Peyer's patch (tissue), 4 donors: ENCODE measurements at places on chromosomes 13 and 19. TPM values are rescaled to one million over a fixed set of nuclear protein-coding genes. Genes with fewer than 3 reads are reported as not detected.
A peak's percentile ranks its signal among the peaks of the same experiment; 100 is the strongest.

The MYO1F gene
- total RNA-seq = 16.6 TPM

The CDK8 gene
- 16.8 TPM for total RNA-seq

DNA sequence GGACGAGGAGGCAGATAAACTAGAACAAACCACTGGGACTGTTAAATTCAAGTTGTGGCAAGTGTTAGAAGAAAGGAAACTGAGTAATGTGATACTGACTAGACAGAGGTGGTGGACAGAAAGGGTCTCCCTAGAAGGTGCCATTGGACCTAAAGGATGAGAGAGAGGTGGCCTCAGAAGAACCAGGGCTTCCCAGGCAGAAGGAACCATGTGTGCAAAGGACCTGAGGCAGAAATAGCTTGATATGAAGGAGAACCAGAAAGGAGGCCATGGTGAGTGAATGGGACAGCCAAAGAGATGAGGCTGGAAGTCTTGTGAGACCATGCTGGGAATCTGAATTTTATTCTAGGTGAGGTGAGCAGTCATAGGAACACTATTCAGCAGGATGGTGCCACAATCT, 2.8 kb upstream of the SYDE1 start:
- no peaks in the 10 kb centered on the region for H3K27me3 ChIP-seq
- no peaks in the 10 kb centered on the region for H3K4me1 ChIP-seq
- DNase-seq = no peak
- H3K27ac ChIP-seq = no peak overlapping the region

GRCh38 chr13:79241697-79242096, 164.4 kb downstream of the RBM26 start:
- H3K4me1 ChIP-seq = no peaks in the 10 kb centered on the region
- no peaks in the 10 kb centered on the region for H3K36me3 ChIP-seq
- no peaks in the 10 kb centered on the region for H3K27me3 ChIP-seq
- H3K27ac ChIP-seq = no peak overlapping the region
- DNase-seq = no peak

DNA sequence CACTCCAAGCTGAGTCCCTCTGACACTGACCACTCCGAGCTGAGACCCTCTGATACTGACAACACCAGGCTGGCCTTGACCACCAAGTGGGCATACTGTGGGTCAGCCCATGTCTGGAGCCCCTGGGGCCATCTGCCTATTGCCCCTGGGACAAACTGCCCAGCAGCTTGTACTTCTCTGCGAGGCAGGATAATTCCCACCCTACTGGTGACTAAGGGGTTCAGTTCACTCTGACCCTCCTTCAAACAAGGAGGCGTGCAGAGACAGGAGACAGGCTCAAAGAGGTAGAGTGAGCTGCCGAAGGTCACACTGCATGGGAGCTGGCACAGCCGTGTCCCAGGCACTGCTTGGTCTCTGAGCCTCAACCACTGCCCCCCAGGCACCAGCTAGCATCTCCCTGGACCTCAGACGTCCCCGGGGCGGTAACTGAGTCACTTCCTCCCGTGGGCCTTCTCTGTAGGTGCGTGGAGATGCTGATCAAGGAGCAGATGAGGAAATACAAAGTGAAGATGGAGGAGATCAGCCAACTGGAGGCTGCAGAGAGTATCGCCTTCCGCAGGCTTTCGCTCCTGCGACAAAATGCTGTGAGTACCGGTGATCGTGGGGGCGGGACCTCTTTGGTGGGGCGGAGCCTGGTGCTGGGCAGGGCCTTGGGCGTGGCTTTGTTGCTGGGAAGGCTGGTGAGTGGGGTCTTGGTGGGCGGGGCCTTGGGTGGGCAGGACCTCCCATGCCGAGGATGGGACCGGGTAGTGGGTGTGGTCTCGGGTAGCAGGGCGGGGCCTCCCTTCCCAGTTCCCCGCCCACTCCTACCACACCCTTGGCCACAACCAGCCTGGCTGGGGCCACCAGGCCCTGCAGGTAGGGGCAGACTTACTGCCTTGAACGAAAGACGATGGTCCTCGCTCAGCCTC, 5.8 kb upstream of the USE1 start:
- H3K4me3 ChIP-seq = no peak overlapping the region
- peak; percentile 45 for DNase-seq
- no peaks in the 10 kb centered on the region for H3K27me3 ChIP-seq
- no peaks in the 10 kb centered on the region for H3K4me1 ChIP-seq
- no peaks in the 10 kb centered on the region for H3K36me3 ChIP-seq
- no peak overlapping the region for H3K27ac ChIP-seq

- H3K36me3 ChIP-seq = no peaks in the 10 kb centered on the region
- H3K27ac ChIP-seq = no peak overlapping the region
- no peaks in the 10 kb centered on the region for H3K4me1 ChIP-seq
- DNase-seq = no peak
- no peak overlapping the region for H3K4me3 ChIP-seq
- H3K27me3 ChIP-seq = no peaks in the 10 kb centered on the region
These were observed 49.1 kb upstream of the UQCRFS1 start for GRCh38 chr19:29262085-29262484.
